ENCODE measurements at places on chromosomes 7 and 10.

DNA sequence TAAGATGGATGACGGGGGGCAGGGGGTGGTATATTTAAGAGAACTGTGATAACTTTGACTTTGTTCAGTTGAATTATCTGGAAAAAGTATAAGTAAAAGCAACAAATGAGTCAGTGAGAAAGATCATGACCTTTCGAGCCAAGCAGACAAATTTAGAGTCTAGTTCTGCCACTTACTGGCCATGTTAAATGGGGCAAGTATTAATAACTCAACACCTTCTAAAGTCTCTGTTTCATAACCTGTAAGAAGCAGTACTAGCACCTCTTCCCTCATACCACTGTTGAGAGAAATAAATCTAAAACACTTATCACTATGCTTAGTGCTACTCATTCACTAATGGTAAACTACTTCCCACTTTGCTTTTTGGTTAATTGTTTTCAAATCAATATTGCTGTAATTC, 604.4 kb upstream of the LRRN3 start:
- DNase-seq = no peak

DNA sequence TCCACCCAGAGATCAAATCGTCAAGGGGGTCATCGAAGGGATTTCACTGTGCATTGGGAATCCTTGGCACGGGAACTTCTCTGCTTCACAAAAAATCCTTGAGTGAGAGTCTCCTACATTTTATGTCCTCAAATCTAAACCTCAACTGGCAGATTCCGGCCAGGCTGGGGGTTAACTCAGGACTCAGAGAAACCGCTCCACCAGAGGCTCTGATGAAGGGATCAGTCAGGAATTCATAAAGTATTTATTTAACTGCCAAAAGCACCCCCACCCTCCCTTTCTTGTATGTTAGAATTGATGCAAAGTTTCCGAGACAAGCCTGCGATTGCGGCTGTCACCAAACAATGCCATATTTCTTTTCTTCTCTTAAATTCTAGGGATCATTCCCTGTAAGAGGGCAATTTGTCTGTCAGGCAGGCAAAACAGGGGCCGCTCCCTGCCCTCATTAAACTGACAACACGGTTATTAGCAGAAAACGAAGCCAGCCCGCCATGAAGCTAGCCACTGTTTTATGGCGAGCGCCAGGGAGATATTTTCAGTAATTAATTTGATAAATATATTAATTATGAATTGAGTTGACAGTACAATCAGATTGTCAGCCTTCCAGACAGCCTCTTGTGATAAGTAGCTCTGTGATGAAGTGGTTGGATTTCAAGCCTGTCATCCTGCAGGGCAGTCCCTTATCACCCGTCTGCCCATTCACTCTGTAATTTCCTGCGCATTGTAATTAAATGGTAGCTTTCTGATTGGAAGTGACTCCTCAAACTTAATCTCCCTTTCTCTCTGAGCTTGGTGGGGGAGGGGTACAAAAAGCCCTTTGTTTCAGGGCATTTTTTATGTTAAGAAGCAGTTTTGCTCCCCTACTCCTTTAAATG, 153.0 kb upstream of the GPR26 start:
- DNase-seq = no peak

DNA sequence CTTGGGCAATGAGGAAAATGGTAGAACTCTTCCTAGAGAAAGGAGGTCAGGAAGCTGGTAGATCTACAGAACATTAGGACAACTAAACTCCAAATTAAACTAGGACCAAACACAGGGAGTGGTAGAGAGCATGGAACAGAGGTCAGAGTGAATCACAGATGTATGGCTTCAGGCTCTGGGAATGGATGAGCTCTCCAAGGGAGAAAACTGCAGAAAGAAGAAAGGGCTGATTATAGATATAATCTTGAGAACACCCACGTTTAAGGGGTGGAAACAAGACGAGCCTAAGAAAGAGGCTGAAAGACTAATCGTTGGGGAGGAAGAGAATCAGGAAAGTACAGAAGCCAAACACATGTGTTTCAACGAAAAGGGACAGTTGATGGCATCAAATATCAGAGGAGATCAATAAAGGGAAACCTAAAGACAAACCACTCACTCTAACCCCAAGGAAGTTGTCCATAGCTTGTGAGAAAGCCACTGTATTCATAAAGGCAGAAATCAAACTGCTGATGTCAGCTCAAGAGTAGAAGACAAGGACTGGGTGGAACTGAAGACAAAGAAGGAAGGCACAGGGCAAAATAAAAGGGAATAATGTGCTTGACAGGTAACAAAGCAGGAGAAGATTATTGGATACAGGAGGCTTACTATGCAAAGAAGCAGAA, 41.4 kb downstream of the NUDCD3 start:
- DNase-seq = no peak

GRCh38 chr10:6514180-6514579, 65.9 kb downstream of the PRKCQ start:
- no peak for DNase-seq

DNA sequence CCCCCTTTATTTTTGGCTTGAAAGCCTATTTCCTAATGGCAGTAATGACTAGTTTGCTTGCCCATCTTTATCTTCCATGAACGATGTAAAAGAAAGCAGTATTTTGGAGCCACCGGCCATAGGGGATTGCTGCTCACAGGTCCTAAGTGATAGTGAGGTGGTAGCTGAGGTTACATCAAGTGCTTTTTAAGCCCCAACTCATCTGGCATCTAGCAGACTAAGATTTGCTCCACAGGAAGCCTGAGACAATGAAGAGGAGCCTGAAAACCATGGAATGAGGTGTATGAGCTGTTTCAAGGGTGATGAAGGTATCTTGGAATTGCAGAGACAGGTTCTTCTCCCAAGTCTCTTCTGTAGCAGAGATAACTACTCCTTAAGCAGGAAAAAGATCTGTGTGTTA, 496.3 kb downstream of the XPNPEP1 start:
- DNase-seq = no peak

DNA sequence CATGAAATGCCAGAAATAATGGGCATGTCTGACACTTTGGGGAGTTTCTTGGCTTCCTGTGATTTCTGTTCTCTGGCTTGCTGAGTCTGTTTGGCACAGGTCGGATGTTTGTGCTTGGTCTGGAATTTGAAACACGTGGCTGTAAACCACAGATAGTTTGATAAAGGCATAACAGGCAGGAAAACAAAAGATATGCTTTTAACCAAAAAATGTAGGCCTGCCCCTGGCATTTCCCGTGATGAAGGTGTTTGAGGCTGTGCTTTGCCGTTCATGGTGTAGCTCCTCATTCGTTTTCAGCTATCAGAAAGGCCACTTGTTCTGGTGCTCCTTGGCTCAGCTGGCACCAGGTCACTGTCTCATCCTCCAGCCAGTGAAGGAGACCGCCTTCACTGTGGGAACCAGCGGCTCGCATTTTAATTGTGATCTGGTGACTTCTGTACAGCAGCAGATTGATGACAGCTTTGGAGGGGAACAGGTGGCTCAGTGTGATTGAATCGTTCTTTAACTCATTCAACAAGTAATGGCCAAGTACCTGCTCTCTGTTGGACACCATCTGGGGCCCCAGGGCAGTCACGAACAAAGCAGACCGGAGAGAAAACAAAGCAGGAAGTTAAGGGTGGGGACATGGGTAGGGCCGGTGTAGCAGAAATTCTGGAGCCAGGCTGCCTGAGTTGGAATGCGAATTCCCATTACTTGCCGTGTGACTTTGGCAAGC, 111.5 kb downstream of the CCNY start:
- DNase-seq = no peak

GRCh38 chr10:91511549-91512330, 101.6 kb downstream of the HECTD2 start:
- DNase-seq = no peak

- DNase-seq = no peak
Observed at GRCh38 chr7:54116956-54117355, 425.2 kb upstream of the VSTM2A start.

DNA sequence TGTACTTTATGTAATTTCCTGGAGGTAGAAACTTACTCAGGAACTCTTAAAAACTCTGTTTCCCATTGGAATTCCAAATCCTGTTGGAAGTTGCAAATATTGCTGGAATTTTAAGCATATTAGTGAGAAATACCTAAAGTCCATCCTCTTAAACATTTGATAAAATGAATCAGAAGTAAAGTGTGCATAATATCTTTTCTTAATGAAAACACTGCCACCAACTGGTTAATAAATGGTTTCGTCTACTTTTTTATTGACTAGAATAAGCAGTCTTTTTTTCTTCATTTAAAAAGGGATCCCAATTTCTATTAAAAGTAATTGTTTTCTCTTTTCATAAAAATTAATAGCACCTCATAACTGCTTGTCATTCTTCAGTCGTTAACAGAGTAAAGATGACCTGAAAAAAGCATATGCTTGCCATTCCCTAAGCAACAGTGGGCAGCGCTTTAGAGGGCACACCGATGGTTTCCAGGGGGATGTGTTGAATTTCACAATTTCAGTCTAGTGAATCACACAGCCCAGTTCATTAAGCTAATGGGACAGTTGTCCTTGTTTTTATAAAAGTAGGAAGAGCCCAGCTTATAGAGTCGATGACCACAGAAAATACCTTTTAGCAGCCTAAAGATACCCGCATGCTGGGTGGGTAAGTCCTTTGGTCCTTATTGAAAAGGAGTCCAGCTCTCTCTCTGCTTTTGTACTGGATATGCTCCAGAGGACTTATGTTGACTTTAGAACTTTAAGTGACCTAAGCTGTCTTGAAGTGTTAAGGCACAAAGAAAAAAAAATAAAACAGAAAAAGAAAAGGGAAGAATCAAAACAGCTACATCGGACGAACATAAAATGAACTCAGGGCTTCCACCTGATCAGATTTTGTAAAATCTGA, 28.5 kb downstream of the NPS start:
- DNase-seq = no peak

- DNase-seq = no peak
Observed at GRCh38 chr10:51382181-51382580, 307.9 kb downstream of the PRKG1 start.

- DNase-seq = no peak
Observed at GRCh38 chr7:28753613-28754012, 204.5 kb downstream of the TRIL start.

DNA sequence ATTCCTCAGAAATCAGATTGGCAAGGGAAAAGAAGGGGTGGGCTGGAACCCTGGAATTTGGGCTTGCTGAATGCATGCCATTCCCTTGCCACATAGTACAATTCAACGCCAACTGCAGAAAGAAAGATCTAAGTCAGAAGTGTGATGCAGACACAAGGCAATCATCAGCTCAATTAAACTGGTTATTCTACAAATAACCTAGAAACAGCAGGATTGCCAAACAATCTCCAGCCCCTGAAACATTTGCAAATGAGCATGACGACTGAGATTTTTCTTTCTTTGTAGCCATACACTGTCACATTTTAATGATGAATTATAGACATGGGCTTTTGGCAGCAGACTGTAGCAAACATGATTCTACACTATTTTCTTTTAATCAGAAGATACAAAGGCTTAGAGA, 16.5 kb upstream of the CREB5 start:
- DNase-seq = no peak

Data from stimulated activated CD8-positive, alpha-beta memory T cell treated with anti-CD3 and anti-CD28 coated beads, Interleukin-4, amount 100 ng/mL, for 24 hours (primary cell).